ENCODE measurements at places on chromosomes 7 and 10.

GRCh38 chr10:93110472-93111146, 36.9 kb downstream of the CYP26A1 start:
- no peak for DNase-seq

DNA sequence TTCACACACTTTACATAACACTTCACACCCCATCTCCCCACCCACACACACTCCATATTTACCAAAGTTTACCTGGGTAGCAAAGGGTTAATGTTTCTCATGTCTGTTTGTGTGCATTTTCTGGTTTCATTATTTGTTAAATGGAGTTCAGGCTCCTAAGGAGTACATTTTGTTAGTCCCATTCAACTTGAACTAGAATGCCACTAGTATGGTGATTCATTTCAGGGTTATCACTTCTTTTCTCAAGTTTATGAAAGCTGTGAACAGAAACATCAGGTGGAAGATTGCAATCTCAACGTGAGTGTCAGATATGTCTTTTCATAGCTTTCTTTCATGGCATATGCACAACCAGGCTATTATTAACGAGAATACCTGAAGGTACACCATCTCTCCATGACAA, 1027.5 kb downstream of the GATA3 start:
- no peak for DNase-seq

GRCh38 chr10:98186681-98187080, 52.2 kb downstream of the R3HCC1L start:
- no peak for DNase-seq

DNA sequence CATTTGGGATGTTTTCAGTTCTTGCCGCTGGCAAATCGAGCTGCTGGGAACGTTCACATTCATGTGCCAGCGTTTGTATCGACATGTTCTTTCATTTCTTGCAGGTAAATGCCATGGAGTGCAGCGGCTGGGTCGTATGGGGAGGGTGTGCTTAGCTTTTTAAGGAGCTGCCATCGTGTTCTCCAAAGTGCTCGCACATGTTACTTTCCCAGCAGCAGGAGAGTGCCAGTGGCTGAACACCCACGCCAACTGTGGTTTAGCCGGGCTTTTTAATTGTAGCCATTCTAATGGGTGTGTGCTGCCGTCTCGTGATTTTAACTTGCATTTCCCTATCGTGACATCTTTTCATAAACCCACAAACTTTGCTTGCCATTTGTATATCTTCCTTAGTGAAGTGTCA, 11.6 kb upstream of the BNIP3 start:
- DNase-seq = no peak

- peak; percentile 85 for DNase-seq
Measured at GRCh38 chr7:95772298-95772770, at the start of gene DYNC1I1. Gene DYNC1I1 (plus strand): TSS chr7:95772554. CDS start chr7:95804730, 32,176 bp downstream.

DNA sequence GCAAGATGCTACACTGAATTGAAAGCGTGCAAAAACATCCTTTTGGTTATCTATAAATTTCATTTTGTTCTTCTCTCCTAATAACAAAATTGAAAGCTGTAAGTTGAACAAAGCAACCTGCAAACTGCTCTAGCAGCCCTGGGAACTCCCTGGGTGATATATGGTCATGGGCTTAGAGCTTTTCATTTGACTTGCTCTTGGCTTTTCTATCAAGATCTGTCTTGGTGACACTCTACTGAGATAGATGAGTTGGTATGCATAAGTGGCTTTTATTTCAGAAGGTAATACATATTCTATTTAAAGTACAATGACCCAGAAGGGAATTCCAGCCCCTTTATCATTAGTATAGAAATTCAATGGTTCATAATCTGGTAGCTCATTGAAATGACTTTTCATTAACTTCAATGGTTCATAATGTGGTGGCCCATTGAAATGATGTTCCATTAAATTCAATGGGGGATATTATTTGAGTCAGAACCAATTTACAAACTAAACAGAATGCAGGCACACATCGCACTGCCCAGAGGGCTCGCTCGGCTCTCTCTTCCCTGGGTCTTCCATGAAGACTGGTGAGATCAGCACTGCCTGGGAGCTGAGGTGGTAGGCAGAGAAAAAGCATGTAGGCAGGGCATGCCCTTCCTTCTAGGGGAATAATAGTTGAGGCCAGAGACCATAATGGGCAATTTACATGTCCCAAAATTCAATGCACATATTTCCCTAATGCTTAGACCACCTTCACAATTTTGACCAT, 10.1 kb upstream of the KCNMA1 start:
- no peak for DNase-seq

- DNase-seq = peak; percentile 85
Measured at GRCh38 chr10:48604039-48604990, 558 bp downstream of the ARHGAP22 start.

DNA sequence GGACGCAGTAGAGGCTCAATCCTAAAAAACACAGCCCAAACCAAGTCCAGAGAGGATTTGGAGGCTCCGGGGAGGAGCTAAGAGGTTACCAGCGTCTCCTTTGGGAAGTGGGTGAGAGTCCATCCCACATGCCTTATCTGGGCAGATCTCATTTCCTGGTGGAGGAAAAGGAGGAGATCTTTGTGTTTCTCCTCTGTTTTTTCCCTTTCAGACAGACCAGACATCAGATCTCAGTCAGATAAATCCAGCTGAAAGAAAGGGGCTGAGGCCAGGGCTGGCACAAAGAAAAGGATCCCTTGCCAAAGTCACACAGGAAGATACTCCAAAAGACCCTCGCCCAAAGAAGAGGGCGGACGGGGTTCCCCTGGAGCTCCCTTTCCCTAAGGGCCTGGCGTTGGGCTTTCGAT, 58.3 kb upstream of the COMTD1 start:
- no peak for DNase-seq

GRCh38 chr10:77186936-77187335, 450.7 kb downstream of the KCNMA1 start:
- DNase-seq = no peak

DNA sequence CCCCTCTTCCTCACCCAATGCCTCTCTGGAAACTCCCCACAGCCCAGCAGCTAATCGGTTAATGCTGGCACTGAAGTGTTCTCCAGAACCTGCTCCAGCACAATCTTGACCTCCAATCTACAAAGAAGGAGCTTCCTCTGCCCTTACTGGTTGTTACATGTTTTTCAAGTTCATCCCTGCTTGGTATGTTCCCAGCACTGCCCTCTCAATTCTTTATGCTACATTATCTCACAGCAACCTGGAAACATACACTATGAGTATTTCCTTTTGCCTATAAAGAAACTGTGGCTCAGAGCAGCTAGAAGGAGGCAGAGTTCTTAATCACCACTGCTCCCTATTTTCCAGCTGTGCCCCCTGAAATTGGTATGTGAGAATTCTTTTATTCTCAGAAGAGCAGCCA, 84.1 kb upstream of the KMT2E start:
- no peak for DNase-seq

GRCh38 chr10:49280001-49280408, 19.0 kb upstream of the C10orf71 start:
- DNase-seq = no peak

- DNase-seq = no peak
Measured at GRCh38 chr7:3043544-3044371, at the start of gene CARD11. Gene CARD11 (minus strand): TSS chr7:3043867. CDS start chr7:2958506, 85,361 bp downstream.

GRCh38 chr10:88386821-88387773, 196.0 kb downstream of the RNLS start:
- DNase-seq = no peak

DNA sequence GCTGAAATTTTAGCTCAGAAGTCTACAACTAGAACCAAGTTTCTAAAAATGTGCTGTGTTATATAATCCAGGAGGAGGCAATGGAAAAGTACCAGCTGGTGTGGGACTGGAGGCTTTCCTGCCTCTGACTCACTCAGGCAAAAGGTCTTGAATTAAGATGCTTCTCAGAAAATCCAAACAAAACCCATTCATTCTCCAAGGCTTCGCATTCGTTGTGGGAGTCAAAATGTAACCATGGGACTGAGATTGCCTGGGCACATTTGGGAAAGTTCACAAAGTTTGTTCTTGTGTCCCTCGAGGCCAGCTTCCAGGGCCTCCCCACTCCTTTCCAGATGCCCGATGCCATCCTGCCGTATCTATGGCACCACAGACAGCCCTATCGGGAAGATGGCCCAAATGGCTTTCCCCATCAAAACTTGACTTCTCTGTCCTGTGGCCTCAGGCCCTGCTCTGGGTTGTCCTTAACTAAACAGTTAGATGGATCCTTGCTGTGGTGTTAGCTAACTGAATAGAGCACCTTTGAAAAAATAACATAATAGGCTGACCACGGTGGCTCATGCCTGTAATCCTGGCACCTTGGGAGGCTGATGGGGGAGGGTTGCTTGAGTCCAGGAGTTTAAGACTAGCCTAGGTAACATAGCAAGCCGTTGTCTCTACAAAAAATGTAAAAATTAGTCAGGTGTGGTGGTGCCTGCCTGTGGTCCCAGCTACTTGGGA, 180.5 kb downstream of the PFKFB3 start:
- DNase-seq = no peak

GRCh38 chr10:70512149-70512639, 33.6 kb downstream of the PALD1 start:
- DNase-seq = no peak

DNA sequence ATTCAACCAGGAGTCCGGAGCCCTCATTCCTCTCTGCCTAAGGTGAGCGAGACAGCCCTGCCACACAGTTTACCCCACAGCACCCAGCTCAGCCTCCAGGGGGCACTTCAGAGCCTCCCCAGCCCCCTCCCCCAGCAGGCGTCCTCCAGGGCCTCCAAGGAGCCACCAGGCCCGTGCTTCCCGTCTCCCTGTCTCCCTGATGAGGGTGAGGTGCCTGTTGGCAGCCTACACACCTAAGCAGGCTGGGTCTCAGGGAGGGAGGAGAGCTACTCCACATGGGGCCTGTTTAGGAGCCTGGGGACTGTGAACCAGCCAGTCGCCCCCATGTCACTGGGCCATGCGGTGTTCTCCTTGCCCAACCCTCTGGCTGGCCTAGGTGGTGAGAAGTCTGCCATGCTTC, 28.9 kb upstream of the TRIM8 start:
- DNase-seq = peak; percentile 68

DNA sequence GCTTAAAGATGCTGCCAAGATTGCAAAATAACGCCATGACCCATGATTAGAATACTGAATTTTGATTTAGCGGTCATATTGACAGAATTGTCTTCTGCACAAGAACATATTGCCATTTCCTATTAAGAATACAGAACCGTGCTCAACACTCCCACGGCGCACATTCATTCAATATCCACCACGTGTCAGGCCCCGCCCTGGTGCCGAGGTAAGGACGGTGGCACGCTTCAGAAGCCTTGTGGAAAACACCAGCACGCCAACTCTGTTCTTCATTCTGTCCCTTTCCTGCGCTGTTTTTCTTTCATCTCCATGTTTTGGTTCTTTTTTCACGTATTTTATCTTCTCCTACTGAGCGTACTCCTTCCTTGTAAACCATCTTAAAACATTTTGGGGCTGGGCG, 189.3 kb downstream of the ZMYND11 start:
- no peak for DNase-seq

DNA sequence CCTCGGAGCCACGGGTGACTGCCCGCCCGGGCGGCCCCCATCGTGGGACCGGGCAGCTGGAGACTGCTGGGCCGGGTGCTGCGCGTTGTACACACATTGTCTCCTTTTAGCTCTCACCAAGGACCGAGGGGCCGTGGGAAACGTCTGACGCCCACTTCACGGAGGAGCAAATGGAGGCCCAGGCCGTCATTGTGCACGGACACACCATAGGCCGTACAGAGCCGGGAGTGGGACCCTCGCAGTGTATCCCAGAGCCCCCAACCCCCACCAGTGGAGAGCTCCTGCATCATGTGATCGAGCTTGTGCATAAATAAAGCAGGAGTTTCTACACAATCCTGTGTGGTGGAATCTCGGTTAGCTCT, 722 bp downstream of the DENND10 start:
- peak; percentile 76 for DNase-seq

DNA sequence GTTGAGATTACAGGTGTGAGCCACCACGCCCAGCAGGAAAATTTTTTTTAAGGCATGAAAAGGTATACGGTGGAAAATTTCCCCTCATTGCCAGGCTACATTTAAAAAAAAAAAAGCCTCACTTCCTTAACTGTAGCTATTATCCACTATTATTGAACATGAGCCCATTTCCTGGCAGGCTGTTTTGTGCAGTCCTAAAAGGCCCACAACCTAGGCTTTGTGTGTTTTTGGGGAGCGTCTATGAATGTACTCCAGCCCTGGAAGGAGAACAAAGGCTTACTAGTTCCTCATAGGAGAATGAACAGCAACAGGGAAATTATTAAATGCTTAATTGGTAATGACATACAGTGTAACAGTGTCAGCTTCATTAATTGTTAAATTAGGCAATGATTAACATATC, 111.0 kb downstream of the ABLIM1 start:
- no peak for DNase-seq

Measured in aorta (tissue), 5 donors.